ENCODE measurements at places on chromosomes 1 and 21.

- DNase-seq, result no peak
These were observed 119.3 kb upstream of the BACE2 start for GRCh38 chr21:41048623-41049022.

- no peak for DNase-seq
These were observed 3.6 kb upstream of the KIF2C start for GRCh38 chr1:44735992-44736391.

GRCh38 chr1:104987210-104987609, 1237.5 kb downstream of the AMY1C start:
- DNase-seq, result no peak

DNA sequence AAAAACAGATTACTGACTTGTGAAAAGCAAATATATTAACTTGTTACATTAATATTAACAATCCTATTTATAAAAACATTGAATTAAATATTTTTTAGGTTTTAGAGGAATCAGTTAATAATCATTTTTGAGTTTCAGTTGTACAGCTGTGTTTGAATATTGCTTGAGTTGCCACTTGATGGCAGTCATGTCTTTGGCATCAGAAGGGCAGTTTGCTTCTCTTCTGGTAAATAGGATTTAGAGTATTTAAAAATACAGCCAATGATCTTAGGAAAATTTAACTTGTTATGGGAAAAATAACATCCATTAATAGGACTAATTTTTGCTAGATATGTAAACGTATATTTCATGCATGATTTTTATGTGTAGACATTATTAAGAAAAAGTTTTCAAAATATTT, 234.1 kb downstream of the NCAM2 start:
- DNase-seq, result peak; percentile 55

- no peak for DNase-seq
These were observed 2.3 kb downstream of the FCRLB start for GRCh38 chr1:161723459-161724141.

- no peak for DNase-seq
These were observed 53.9 kb upstream of the ESRRG start for GRCh38 chr1:216777148-216777547.

DNA sequence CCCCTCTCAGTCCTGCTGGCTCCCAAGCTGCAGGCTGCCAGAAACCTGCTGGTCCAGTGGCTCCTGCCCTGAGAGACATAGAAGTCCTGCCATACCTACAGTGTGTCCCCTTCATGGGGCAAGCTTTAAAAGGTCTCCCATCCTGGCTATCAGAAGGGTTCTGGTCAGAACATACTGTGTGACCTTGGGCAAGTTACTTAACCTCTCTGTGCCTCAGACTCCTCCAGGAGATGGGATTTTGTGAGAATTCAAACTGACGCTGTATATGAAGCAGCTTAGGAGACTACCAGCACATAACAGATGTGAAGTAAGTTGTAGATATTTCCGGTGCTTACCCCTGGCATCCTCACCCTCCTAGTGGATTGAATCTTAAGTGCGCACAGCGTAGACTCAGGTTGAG, 8.7 kb upstream of the GJB5 start:
- no peak for DNase-seq
